ENCODE measurements at places on chromosomes 12 and 14.
A peak's percentile ranks its signal among the peaks of the same experiment; 100 is the strongest.

- DNase-seq: peak; percentile 54
These were observed 757 bp downstream of the SLC25A3 start for GRCh38 chr12:98594050-98594835.

DNA sequence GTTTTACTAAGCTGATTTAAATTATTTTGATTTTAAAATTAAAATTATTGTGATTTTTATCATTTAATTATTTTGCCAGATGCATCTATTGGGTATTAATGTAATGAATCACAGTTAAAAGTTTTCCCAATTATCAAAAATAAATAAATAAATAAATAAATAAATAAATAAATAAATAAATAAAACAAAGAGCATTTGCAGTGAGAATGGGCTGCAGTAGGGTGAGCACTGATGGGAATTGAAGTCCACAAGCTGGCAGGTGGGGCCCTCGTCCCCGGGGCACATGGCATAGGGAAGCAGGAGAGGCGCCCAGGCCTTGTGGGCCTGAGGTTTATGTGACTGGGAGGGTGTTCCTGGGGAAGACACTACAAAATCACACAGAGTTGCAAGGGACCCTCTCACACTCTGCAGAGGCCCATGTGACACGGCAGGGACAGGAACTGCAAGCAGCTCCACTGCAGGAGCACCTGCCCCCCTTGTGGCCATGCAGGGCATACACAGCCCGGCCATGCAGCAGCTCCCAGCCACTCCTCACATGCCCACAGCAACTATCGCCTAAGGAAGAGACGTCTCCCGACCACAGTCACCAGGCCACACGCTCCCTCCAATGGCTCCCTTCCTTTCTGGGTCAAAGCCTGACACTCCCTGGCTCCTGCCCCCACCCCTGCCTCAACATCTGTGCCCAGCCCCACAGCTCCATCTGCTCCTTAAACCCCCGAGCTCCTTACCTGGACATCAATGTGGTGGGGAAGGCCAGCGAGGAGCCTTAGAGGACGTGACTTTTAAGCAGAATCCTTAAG, 256.3 kb upstream of the SFSWAP start:
- peak; percentile 62 for DNase-seq

DNA sequence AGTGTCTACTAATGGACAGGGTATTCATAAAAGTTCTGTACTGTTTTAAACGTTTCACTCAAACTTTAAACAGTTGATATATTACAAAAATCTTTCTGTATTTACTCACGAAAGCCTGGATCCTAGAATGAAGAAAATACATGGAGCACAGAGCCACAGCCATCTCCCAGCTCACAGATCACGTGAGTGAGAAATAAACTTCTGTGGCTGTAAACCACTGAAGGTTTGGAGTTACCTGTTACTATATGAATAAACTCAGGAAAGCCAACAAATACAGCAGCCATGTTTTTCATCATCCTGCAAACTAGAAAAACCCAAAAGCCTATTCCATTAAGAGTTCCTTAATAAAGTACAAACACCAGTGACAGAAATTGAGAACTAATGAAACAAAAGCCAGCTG, 867 bp upstream of the TDG start:
- no peak for DNase-seq

GRCh38 chr14:63287666-63288483, 30.9 kb downstream of the GPHB5 start:
- no peak for DNase-seq

DNA sequence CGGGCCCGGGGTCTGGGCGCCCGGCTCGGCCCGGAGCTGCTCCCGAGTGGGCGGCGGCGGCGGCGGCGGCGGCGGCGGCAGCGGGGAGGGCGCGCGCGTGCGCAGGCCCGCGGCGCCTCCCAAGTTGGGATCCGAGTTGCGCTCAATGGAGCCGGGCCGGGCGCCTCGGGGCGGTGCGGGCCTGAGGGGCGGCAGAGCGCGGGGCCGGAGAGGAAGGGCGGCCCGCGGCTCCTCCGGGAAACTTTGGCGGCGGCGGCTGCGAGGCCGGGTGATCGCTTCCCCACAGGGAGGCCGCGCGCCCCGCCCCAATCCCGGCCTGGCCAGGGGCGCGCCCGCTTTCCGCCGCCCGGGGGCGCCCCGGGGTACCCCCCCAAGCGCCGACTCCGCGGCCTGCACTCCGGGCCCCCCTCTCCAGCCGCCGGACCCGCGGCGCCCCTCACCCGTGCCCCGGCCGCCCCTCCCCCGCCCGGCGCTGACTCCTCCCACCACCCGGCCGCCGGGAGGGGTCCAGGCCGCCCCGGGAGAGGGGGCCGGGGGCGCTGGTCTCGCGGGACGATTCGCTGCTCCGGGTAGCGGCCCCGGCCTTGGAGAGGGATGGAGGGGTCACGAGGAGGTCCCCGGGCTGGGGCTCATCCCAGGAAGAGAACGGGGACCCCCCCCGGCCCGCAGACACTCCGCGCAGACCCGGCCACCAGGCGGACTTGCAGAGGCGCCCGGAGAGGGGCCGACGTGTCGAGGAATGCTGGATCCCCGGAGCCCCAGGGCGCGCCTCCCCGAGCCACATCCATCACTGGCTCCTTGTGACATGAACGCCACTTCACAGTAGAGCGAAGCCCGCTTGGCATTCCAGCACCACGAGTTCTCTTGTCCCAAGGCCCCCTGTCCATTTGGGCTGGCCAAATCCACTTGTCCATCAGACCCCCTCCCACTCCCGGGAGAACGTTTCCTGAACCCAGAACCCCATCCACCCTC, at the start of gene RILPL1:
RILPL1 (minus strand) TSS at position 48 of the 972 bp plus-strand sequence. CDS start 237 bp downstream, outside the sequence.
- peak; percentile 58 for DNase-seq

- no peak for DNase-seq
These were observed 1510.3 kb upstream of the SEL1L start for GRCh38 chr14:83044001-83044400.
